ENCODE measurements at places on chromosomes 3 and 15.

- DNase-seq: no peak
Measured at GRCh38 chr3:37504583-37505357, 330.4 kb upstream of the LRRFIP2 start.

GRCh38 chr3:41997702-41998550 lies 36.0 kb upstream of the ULK4 start:
- no peak for DNase-seq

- no peak for DNase-seq
Measured at GRCh38 chr3:158314426-158315357, 204.8 kb downstream of the RSRC1 start.

GRCh38 chr3:37145611-37146010 lies 28.8 kb downstream of the LRRFIP2 start:
- DNase-seq: no peak

Measured in stimulated activated CD8-positive, alpha-beta memory T cell treated with anti-CD3 and anti-CD28 coated beads, Interleukin-7, amount 100 ng/mL, for 48 hours (primary cell).